ENCODE measurements at places on chromosomes 1 and 21. TPM values are rescaled to one million over a fixed set of nuclear protein-coding genes. Genes with fewer than 3 reads are reported as not detected.

The CRTC2 gene
- 31.7 TPM for total RNA-seq

The FCMR gene
- 5.0 TPM for total RNA-seq

The ARHGEF16 gene
- 6.7 TPM for total RNA-seq

The SMCP gene
- total RNA-seq = not detected

The IKBKE gene
- total RNA-seq = 5.6 TPM

The ZNF672 gene
- total RNA-seq = 20.5 TPM

The LCE1E gene
- 4.3 TPM for total RNA-seq

The NEXN gene
- total RNA-seq = 8.2 TPM

The GPA33 gene
- not detected for total RNA-seq

The CPTP gene
- total RNA-seq = 25.0 TPM

The AMY1B gene
- total RNA-seq = not detected

The ELK4 gene
- 38.6 TPM for total RNA-seq

The SYCP1 gene
- not detected for total RNA-seq

The LIN9 gene
- 4.0 TPM for total RNA-seq

The RSPH1 gene
- 0.32 TPM for total RNA-seq

The PIK3R3 gene
- total RNA-seq = 12.8 TPM

The CYP4A22 gene
- total RNA-seq = not detected

The MROH7 gene
- total RNA-seq = 0.42 TPM

The SLC45A1 gene
- total RNA-seq = 0.50 TPM

The SLC9C2 gene
- not detected for total RNA-seq

The CELA2A gene
- total RNA-seq = not detected

The CFHR4 gene
- not detected for total RNA-seq

The PRPF38B gene
- 52.2 TPM for total RNA-seq

The TRMT13 gene
- total RNA-seq = 14.3 TPM

The OR2T3 gene
- not detected for total RNA-seq

The LEFTY1 gene
- total RNA-seq = not detected

The ST6GALNAC5 gene
- total RNA-seq = 3.7 TPM

The TNFSF4 gene
- total RNA-seq = 0.17 TPM

The KLF17 gene
- total RNA-seq = not detected

The RIMS3 gene
- 16.5 TPM for total RNA-seq

All from mammary epithelial cell (primary cell).